Smooth muscle cell of the pulmonary artery (primary cell): ENCODE measurements at places on chromosomes 12 and 14. TPM values are rescaled to one million over a fixed set of nuclear protein-coding genes. Genes with fewer than 3 reads are reported as not detected.

The DPPA3 gene
- not detected in 2 replicates for total RNA-seq

The PRH2 gene
- not detected in 2 replicates for total RNA-seq

The CLEC4D gene
- total RNA-seq = not detected in 2 replicates

The ARID2 gene
- total RNA-seq = 20.6 and 25.7 TPM in 2 replicates

The JAG2 gene
- total RNA-seq = 1.3 and 4.0 TPM in 2 replicates

The CPNE6 gene
- not detected in 2 replicates for total RNA-seq

The CHMP4A gene
- 21.8 and 24.1 TPM in 2 replicates for total RNA-seq

The PIANP gene
- total RNA-seq = 1.1 and 1.3 TPM in 2 replicates

The PDZRN4 gene
- total RNA-seq = 0.07 TPM in 1 of 2 replicates, not detected in the other

The ANKRD33 gene
- total RNA-seq = 0.03 TPM in 1 of 2 replicates, not detected in the other

The MYF6 gene
- not detected in 2 replicates for total RNA-seq

The RNF212B gene
- not detected in 2 replicates for total RNA-seq

The KIF5A gene
- total RNA-seq = 0.98 and 2.1 TPM in 2 replicates

The MGAT4C gene
- total RNA-seq = 0.07 and 0.13 TPM in 2 replicates

The LHX5 gene
- not detected in 2 replicates for total RNA-seq

The KCNA5 gene
- not detected in 2 replicates for total RNA-seq

The KCNJ8 gene
- 9.1 and 16.6 TPM in 2 replicates for total RNA-seq

The CIROP gene
- 0.13 TPM in 1 of 2 replicates, not detected in the other for total RNA-seq

The KRT77 gene
- not detected in 2 replicates for total RNA-seq

The TTC9 gene
- 0.23 and 1.8 TPM in 2 replicates for total RNA-seq

The VASH1 gene
- 7.7 and 10.4 TPM in 2 replicates for total RNA-seq

The CAPZA3 gene
- not detected in 2 replicates for total RNA-seq
